GM23248 (cell line): ENCODE measurements at places on chromosomes 11 and 22. TPM values are rescaled to one million over a fixed set of nuclear protein-coding genes. Genes with fewer than 3 reads are reported as not detected.

The CCDC73 gene
- not detected in 2 replicates for polyA plus RNA-seq

The MSANTD2 gene
- 4.5 and 6.0 TPM in 2 replicates for polyA plus RNA-seq

The CHRM4 gene
- polyA plus RNA-seq = not detected in 2 replicates

The SPCS2 gene
- 335 and 370 TPM in 2 replicates for polyA plus RNA-seq

The TMEM138 gene
- 48.3 and 50.2 TPM in 2 replicates for polyA plus RNA-seq

The CATSPERZ gene
- polyA plus RNA-seq = not detected in 2 replicates

The RAB38 gene
- 1.5 and 2.5 TPM in 2 replicates for polyA plus RNA-seq

The IPO7 gene
- 8.7 TPM in 2 replicates for polyA plus RNA-seq

The KRTAP5-1 gene
- not detected in 2 replicates for polyA plus RNA-seq

- no peak for DNase-seq
Observed at GRCh38 chr11:47732271-47732670, 17.1 kb upstream of the AGBL2 start.

- no peak for DNase-seq
Observed at GRCh38 chr11:19116276-19116970, 545 bp upstream of the ZDHHC13 start.

DNA sequence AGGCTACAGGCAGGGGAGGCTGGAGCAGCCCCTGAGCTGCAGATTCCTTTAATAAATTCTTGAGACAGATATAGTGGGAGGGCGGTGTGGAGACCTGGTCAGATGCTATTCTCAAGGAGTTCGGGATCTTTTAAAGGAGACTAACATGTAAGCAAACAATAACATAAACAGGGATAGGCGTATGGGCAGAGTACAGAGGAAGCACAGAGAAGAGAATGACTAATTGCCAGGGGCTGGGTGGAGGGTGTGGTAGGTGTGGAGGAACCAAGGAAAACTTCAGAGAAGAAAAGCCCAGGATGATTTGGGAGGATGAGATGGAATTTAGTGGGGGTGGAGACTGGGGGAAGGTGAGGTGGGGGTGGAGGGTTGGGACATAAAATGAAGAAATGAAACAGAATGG lies 9.7 kb upstream of the HEPHL1 start:
- no peak for DNase-seq

GRCh38 chr22:25492841-25493734 lies 71.4 kb upstream of the GRK3 start:
- DNase-seq = no peak

- no peak for DNase-seq
Observed at GRCh38 chr11:66437979-66438503, 607 bp downstream of the MRPL11 start.

DNA sequence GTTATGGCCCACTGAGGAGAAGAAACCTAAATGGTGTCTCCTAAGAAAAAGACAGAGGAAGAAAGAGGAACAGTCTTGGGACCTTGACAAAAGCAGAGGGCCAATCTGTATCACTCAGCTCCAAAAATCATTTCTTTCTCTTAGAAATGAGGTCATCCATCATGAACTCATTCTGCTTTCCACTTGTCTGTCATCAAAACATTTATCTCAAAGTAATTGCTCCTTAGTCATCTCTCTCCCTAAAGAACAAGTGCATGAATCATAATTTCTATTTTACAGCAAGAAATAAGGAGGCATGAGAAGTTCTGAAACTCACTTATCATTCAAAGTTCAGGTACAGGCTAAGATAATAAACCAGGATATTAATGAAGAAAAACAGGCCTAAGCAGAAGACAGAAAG lies 375.6 kb downstream of the KCNA4 start:
- peak; percentile 54 for DNase-seq

GRCh38 chr22:26656891-26657851 lies at the start of gene MIAT:
TSS of gene MIAT (plus strand) at chr22:26657588.
- DNase-seq = peak; percentile 64

- DNase-seq = no peak
Observed at GRCh38 chr22:34886391-34886790, 179.6 kb upstream of the ISX start.

GRCh38 chr11:125141686-125142535 lies 22.6 kb upstream of the PKNOX2 start:
- peak; percentile 51 for DNase-seq

DNA sequence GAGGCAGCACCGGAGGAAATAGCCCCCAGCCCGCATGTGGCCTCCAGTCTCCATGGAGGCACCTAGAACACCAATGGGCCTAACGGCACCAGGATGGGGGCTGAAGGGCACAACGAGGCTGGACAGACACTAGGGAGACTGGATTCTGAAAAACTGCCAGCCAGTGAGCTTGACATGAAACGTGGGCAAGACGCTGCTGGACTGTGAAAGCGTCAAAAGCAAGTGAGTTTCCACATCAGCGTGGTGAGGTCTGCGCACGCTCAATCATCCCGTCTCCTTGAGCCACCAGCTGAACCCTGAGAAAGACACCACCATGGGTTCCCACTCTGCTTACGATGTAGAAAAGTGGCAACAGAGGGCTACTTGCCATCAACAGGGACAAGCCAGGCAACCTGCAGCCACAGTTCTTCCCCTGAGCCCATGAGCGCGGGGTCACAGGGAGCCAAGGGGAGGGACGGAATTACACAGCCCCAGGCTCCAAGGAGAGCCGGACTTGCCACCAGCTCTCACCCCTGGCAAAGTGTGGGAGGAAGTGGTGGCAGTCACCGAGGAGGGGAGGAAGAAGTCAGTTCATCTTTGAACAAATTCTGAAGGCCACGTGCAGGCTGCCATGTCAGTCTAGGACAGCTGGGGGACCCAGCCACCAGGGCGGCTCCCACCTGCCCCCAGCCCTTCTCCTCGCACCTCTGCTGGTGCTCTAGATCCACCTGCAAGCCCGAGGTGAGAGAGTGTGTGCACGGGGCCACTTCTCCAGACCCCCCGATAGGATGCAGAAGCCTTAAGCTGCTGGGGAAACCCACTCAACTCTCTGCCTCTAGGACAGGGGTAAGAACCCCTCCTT lies 131.1 kb downstream of the MPPED1 start:
- no peak for DNase-seq

GRCh38 chr22:43243324-43243723 lies 56.4 kb upstream of the TTLL12 start:
- DNase-seq = no peak

DNA sequence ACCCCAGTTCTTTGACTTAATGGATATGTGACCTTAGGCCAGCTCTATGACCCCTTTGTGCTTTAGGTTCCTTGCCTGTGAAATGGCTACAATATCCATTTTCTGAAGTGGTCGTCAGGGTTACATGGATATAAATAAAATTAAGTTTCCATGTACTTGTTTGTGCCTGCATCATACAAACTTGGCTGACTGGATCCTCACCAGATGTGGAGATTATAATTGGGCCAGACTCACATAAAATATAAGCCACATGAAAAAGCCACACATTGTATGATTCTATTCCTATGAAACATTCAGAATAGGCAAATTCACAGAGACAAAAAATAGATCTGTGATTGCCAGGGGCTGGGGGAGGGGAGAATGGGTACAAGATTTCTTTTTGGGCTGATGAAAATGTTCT lies 100.9 kb upstream of the USP47 start:
- DNase-seq = no peak

- DNase-seq = peak; percentile 77
Observed at GRCh38 chr11:92302770-92303169, 78.2 kb downstream of the FAT3 start.

DNA sequence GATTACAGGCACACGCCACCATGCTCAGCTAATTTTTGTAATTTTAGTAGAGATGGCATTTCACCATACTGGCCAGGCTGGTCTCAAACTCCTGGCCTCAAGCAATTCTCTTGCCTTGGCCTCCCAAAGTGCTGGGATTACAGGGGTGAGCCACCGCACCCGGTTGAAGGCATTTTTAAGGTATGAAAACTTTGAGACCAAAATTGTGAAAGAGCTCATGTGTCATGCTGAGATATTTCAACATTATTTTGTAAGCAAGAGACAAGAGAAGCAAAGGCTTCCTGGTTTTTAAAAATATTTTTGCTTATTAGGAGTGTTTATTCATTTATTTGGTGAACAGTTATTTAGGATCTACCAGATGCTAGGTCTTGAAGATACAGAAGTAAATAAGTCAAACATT lies 6.8 kb downstream of the NHERF4 start:
- DNase-seq = peak; percentile 49

GRCh38 chr22:24128631-24129262 lies 52.5 kb upstream of the SUSD2 start:
- no peak for DNase-seq

DNA sequence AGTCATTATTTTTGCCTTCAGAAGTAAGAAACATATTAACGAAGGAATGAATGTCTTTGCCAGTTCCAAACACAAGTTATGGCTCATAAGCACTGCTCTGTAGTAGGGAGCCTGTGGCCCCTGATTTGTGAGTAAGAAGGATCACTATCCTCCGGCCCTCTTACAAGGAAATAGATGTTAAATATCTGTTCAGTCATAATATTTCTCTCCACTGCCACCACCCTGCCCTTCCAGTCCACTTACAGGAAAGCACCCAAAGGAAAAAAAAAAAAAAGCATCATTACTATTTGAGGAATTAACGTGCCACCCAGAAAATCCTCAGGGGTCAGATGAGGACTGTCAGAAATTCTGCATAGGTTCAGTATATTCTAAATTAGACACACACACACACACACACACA lies 123.4 kb downstream of the ETS1 start:
- no peak for DNase-seq

DNA sequence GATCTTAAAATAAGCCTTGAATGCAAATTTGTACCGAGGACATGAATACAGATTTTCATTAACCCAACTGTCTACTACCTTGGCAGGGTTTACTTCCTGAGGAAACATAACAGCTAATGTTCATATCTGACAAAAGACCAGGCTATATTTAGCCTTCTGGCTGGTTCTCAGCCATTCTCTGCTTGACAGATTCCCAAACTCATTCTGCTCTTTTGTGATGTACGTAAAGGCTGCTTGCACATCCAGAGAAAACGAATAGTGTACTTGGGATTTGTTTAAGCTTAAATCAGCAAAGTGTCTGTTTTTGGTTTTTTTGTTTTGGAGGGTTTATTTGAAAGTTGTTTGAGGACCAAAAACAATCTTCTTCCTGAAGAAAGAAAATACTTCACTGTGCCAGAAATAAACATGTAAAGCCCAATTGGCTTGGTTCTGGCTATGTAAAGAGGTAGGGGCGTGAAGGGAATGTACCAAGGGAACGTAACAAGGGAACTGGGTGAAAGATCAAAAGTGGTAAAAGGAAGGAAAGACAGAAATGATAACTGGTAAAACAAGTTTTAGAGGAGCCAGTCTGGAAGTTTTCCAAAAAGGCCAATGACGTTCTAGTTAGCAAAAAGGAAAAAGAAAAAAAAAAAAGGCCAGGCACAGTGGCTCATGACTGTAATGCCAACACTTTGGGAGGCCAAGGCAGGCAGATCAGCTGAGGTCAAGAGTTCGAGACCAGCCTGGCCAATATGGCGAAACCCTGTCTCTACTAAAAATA lies 21.4 kb upstream of the CRTAM start:
- peak; percentile 12 for DNase-seq

DNA sequence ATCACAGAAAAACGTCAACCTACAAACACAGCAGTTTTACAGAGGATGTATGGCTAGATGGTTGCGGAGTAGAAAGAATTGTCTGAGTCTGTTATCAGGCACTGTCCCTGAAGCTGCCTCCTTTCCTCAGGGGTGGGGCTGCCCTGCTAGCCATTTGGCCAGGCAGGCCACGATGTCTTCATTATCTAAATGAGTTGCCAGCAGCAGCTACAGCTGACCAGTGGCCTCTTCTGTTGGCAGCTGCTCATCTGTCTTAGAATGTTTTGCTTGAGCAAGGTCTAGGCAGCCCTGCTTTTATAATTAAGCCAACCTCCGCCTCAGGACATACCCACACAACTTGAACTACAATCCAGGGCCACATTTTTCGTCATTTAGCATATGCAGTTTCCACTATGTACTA lies 17.5 kb downstream of the SLC6A5 start:
- no peak for DNase-seq
